ENCODE measurements at places on chromosomes 7 and 10. TPM values are rescaled to one million over a fixed set of nuclear protein-coding genes. Genes with fewer than 3 reads are reported as not detected.

The TAS2R5 gene
- 1.5 TPM for total RNA-seq

The CCM2 gene
- 39.0 TPM for total RNA-seq

GRCh38 chr7:110790992-110791391 lies 299.9 kb upstream of the LRRN3 start:
- no peak for DNase-seq

- DNase-seq = peak; percentile 88
These were observed 48.2 kb downstream of the COL26A1 start for GRCh38 chr7:101410743-101411507.

- DNase-seq = no peak
These were observed 160.7 kb downstream of the MALRD1 start for GRCh38 chr10:19209319-19209718.

DNA sequence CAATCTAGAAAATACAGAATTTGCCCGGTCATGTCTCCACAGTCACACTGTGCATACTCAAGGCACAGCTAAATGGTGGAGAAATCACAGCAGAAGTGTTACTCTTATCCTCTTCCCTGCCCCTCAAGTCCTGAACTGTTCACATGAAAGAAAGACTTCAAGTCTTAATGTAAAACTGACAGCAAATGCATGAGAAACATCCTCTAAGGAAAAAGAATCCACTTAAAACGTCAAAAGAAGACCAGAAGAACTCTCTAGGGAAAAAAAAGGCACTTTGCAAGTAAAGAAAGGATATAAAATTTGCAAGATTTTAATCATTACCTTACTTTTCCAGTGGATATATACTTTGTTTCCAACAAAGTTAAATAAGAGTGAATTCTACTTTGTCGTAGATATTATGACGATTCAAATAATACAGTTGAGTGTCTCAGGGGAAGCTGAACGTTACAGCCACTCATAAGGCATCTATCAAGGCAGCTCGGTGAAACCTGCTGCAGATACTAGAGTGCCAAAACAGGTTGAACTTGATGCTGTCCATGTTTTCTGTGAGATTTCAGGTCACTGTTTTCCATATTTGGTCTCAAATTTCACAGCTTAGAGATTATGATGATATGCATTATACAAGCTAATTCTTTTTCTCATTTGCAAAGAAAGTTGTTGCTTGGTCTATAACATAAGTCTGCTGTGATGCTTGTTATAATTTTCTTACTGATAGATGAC lies 155.0 kb downstream of the CTTNBP2 start:
- no peak for DNase-seq

DNA sequence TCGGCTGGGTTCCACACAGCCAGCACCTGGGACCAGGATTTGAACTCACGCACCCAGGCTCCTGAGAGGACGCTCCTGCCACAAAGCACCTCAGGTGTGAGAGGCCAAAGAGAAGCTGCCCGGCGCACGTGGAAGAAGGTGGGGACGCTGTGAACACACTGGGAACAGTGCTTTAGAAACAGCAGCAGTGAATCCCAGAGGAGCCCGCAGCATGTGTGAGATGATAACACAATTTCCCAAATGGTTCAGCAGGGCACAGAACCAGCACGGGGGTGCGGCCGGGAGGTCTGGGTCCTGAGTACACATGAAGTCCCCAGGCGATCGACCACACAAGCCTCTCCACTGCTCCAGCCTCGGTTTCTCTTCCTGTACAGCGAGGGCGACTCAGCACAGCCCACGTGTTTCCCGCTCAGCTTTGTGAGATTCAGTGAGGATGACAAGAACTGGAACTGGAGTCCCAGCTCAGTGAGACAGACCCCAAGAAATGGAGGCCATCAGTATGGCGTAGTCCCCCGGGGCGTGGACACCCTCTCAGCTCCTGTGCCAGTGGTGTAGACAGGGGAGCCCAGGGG lies 188.3 kb downstream of the MAD1L1 start:
- DNase-seq = no peak

- DNase-seq = no peak
These were observed 32.7 kb downstream of the RBM28 start for GRCh38 chr7:128311013-128311412.

DNA sequence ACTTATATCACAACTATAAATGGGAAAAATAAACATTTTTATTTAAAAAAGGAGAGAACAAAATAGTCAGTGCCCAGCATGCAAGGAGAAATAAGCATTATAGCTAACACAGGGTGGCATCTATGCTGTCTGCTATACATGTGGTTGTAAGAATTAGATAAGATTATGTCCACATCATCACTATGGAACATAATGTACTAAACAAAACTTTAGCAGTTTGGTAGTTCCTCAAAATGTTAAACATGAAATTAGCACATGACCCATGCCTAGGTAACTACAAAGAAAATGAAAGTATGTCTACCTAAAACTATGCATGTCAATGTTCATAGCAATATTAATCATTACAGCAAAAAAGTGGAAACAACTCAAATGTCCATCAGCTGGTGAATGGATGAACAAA lies 28.7 kb upstream of the RUFY2 start:
- no peak for DNase-seq

- no peak for DNase-seq
These were observed 700.2 kb downstream of the TYW1 start for GRCh38 chr7:67696878-67697277.

DNA sequence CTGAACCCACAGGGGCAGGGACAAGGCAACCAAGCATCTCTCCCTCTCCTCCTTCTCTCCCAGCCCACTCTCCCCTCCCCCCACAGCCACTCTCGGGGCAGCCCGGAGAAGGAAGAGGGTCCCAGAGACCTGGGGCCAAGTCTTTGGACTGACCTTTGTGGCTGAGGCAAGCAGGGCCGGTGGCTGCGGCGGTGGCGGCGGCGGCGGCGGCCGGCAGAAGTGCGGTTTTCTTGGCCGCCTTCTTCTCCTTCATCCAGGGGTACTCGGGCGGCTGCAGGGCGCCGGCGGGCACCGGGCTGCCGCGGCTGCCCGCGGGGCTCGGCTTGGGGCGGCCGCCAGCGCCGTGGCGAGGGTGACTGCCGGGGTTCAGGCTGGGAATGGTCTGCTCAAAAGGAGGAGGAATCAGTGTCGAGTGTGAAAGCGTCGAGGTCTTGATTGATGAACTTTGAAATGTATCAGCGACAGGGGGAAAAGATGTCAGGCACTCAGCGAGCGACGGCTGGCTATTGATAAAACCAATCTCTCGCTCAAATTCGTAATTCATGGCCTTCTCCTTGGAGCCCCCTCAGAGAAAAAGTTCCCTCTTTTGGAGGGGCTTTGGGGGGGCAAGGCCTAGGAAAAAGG lies 414 bp downstream of the HOXA2 start:
- no peak for DNase-seq

DNA sequence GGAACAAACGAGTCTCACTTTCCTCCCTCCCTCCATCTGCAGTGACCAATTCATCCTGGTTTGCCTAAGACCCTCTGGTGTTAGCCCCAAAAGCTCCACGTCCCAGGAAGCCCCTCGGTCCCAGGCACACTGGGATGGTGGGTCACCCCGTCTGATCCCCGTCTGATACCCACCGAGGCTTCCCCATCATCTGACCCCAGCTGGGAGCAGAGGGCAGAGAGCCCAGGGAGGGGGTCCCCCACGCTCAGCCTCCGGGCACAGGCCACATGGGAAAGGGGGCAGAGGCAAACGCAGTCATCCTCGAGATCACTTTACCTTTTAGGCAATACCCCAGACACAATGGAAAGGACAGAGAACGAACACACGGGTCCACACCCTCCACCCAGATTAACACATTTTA lies 291.6 kb upstream of the PPP2R2D start:
- DNase-seq = no peak

GRCh38 chr7:70645876-70646351 lies 486.0 kb upstream of the GALNT17 start:
- no peak for DNase-seq

Measured in neural crest cell (in vitro differentiated cells).